ENCODE measurements at places on chromosomes 4 and X. TPM values are rescaled to one million over a fixed set of nuclear protein-coding genes. Genes with fewer than 3 reads are reported as not detected.

The NCBP2L gene
- total RNA-seq: not detected

The F11 gene
- total RNA-seq: not detected

The GNRHR gene
- total RNA-seq: not detected

The AMTN gene
- total RNA-seq: not detected

The GPR50 gene
- total RNA-seq: not detected

The RBMX2 gene
- total RNA-seq: 34.4 TPM

The TRAPPC2 gene
- total RNA-seq: 16.5 TPM

Data from MCF 10A (cell line).